NCI-H1092 (cell line): ENCODE measurements at places on chromosomes 16 and 17.

DNA sequence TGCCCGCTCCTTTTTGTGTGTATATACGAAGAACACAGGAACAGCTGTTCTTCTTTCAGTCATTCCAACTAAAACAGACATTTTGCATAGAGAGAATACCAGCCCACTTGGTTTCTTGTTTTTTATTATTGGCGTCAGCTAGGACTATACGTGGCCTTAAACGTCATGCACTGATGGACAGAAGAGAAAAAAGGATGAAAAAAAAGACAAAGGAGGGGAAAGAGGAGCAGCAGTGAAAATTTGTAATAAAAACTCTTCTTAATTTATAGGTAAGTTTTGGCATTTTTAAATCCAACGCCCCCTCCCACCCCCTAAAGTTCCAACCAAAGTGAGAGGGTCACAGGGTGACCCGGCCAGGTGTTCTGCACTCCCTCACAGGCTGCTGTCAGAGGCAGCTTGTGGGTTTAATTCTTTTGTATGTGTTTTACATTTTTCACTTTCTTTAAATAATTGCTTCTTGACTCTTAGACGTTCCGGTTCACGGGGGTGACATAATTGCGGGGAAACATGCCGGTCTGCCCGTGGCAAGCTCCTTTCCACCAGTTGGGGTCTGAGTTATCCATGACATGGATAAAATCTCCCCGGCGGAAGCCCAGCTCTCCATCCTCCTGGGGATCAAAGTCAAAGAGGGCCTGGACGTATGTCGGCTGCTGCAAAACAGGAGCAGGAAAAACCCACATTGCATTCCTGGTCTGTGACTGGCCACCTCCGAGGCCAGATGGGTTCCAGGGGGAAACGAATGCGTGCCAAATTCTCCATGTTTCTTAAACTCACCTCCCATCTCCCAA lies 30.9 kb upstream of the SLC25A19 start:
- no peak for DNase-seq

GRCh38 chr16:11249233-11250061 lies 6.6 kb downstream of the SOCS1 start:
- no peak for DNase-seq

DNA sequence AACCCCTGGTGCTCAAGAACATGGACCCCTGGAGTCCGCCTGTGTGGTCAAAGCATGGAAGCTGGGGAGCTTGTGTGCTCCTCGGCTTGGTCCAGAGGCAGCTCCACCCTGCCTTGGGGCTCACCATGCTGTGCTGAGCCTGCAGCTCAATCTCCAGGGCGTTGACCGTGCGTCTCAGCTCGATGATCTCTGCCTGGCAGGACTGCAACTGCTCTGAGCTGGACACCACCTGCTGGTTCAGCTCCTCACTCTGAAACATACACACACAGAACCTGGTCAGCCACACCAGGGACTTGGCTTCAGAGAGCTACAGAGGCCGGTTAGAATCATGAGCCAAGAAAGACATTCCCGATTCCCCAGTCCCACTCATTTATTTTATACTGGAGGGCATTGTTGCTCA lies 2.7 kb downstream of the KRT35 start:
- DNase-seq: no peak

GRCh38 chr17:50845240-50846147 lies 10.1 kb downstream of the WFIKKN2 start:
- no peak for DNase-seq

DNA sequence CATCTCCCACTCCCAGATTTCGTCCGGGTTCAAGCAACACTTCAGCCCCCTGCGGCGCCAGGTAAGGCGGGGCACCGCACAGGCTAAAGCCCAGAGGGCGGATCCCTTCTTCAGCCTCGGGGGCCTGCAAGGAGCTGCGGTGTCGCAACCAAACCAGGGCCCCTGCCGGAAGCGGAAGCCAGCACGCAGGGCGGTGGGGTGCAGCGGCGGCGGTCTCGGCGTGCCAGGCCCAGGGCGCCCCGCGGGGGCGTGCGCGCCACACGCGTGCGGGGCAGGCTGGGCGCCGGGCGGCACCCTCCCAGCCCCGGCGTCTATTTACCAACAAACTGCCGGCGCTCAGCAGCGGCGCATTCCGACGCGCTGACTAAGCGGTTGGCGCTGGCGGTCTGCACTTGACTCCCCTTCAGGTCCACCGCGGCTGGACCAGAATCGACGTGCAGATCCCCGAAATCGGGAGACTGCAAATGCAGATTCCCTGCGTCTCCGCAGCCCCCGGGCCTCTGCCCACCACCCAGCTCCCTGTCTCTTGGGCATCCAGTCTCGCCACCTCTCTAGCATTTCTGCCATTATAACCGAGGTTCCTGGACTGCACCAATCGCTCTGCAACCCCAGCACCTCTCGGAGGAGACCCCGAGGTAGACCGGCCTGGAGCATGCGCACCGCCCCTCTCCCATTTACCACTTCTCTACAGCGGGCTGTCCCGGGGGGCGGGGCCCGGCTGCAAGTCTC lies 421 bp upstream of the DLX4 start:
- peak; percentile 10 for DNase-seq

GRCh38 chr17:79473111-79473875 lies 137.6 kb downstream of the RBFOX3 start:
- DNase-seq: no peak

DNA sequence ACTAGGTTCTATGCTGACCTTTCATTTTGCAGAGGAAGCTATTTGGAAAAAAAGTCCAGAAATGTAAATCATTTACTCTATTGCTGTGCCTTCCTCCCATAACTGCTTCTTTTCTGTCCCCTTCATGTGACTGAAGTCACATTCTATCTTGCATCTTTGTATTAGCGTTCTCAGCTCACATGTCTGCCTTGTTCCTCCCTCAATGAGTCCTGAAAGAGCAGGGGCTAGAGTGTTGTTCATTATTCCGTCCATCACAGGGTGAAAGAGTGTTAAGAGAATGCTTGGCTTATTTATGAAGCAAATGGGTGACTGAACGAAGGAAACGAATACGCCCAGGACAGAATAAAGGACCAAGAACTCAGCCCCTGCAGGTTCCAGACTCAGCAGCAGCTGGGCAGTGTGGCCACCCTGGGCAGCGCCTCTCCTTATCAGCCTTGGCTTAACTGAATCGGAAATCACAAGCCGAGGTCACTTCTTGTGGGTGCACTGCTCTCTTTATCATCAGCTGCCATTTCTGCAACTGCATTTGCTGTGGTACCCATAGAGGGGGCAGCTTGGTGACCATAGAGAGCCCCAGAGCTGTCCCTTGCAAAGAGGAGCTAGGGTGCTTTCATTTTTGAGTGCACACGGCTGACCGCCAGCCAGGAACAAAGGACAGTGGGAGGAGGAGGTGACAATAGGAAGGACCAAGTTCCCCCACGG lies 1.8 kb upstream of the PIK3R6 start:
- DNase-seq: no peak

GRCh38 chr16:4769306-4769638 lies 2.3 kb upstream of the ZNF500 start:
- no peak for DNase-seq

DNA sequence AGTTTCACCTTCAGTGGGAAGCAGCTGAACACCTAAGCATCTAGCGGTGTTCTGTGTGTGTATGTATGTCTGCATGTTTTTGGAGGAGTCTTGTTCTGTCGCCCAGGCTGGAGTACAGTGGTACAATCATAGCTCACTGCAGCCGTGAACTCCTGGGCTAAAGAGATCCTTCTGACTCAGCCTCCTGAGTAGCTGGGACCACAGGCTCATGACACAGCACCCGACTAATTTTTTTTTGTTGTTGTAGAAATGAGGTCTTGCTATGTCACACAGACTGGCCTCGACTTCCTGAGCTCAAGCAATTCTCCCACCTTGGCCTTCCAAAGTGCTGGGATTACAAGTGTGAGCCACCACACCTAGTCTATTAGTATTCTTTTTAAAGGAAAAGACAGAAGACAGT lies 30.2 kb upstream of the FAAP100 start:
- no peak for DNase-seq

GRCh38 chr17:48995974-48996721 lies 1.0 kb upstream of the IGF2BP1 start:
- DNase-seq: no peak

GRCh38 chr16:78925083-78925767 lies 675.3 kb downstream of the MAF start:
- no peak for DNase-seq
